GDM1 (cell line): ENCODE measurements at places on chromosomes 1 and 21.

- no peak for DNase-seq
Observed at GRCh38 chr21:31335957-31336738, 7.9 kb downstream of the TIAM1 start.

- no peak for DNase-seq
Observed at GRCh38 chr1:112027696-112028095, 38.2 kb upstream of the KCND3 start.

DNA sequence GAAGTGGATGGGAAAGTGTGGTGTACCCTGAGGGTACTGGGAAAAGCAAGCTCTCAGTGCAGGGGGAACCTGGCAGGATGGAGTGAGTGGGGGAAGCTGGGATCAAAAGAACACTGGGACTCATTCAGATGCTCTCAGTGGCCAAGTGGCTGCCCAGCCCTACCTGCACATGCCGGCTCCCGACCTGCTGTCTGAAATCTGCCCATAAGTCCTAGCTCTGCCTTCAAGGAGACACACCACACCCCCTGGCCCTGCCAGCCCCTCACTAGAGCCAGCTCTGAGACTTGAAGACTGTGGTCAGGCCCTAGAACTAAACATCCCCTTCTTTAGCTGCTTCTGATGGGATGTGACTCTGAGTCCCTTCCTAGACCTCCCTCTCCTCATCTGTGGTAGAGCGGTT is 2.2 kb downstream of the TMEM54 start:
- no peak for DNase-seq

DNA sequence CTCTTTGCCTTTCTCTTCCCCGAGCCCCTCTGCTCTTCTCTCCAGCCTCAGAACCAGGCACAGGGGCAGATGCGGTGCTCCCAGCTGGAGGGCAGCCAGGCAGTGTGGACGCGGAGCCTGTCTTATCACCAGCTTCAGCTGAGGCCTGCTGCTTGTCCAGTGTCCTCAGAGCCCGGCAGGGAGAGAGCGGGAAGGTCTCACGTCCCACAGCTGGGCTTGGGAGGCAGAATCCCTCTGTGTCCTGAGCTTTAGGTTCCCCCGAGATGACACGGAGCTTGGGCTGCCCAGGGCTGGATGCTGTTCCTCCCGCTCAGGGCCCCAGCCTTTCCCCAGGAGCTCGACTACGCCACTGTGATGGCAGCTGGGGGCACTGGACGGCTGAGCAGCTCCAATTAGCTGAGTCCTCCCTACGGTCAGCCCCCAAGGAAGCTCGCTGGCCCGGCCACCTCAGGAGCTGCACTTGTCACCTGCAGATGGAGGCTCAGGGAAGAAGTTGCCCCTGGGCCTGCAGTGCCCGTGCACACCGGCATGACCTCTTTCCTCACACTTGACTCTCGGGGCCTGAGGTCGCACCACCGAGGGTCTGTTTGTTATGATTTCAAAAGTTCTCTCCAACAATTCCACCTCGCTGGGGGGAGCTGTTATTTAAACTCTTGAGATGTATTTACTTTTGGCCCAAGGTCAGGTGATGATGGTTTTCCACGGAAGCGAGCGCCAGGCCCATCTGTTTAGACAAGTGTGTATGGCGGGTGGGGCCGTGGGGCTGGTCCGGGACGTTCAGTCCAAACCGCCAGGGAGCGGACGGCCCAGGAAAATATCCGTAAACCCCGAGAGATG is 127.3 kb downstream of the SIK1 start:
- DNase-seq: no peak

DNA sequence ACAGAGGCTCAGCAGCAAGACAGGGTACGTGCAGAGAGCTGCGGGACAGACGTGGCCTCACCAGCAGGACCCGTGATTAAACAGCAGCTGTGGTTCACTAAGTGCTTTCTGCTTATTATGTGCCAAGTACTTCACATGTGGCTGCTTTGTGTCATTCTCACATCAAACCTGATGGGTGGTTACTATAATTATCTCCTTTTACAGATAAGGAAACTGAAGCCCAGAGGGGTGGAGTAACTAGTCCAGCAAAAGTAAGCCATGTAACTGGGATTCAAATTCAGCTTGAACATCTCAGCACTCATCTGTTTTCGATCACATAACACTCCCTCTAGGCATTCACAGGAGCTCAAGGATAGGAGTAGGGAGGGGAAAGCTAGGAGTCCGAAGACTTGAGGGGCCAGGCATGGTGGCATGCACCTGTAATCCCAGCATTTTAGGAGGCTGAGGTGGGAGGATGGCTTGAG is 50.8 kb upstream of the CLIC4 start:
- no peak for DNase-seq

GRCh38 chr21:14353726-14354125 is 29.2 kb downstream of the HSPA13 start:
- no peak for DNase-seq

DNA sequence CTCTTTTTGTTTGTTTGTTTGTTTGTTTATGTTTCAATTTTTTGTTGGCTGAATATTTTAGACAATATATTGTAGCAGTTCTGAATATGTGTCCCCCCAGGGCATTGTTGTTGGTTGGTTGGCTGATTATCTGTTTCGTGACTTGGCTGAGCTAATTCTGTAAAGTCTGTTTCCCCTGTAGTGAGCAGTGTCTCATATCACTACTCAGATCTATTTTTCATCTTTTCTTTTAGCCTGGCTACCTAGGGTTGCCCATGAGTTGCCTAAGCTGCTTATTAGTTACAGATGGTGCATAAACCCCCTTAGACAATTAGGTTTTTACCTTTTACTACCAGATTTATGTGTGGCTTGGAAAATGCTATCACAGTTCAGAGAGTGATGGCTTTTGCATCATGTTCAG is 32.3 kb downstream of the CFAP57 start:
- no peak for DNase-seq

- no peak for DNase-seq
Observed at GRCh38 chr1:116952738-116953275, 43.1 kb downstream of the PTGFRN start.

DNA sequence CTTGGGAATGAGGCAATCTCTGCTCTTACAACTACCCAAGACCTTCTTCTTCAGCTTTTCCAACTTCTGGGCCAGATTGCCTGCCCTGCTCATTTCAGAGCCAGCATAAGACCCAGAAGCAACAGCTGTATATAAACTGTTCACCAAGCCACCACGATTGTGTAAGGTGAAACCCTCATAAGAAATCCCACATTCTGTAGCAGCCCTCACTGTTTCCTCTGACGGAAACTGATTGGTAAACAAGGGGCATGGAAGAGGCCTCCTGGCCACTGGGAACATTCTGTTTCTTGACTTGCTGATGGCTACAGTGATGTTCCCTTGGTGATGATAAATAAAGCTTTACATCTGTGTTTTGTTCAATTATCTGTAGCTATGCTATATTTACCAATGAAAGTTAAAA is 39.7 kb upstream of the EXO1 start:
- DNase-seq: no peak

DNA sequence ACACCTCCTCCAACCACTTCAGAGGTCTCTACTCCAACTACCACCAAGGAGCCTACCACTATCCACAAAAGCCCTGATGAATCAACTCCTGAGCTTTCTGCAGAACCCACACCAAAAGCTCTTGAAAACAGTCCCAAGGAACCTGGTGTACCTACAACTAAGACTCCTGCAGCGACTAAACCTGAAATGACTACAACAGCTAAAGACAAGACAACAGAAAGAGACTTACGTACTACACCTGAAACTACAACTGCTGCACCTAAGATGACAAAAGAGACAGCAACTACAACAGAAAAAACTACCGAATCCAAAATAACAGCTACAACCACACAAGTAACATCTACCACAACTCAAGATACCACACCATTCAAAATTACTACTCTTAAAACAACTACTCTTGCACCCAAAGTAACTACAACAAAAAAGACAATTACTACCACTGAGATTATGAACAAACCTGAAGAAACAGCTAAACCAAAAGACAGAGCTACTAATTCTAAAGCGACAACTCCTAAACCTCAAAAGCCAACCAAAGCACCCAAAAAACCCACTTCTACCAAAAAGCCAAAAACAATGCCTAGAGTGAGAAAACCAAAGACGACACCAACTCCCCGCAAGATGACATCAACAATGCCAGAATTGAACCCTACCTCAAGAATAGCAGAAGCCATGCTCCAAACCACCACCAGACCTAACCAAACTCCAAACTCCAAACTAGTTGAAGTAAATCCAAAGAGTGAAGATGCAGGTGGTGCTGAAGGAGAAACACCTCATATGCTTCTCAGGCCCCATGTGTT is 66.6 kb downstream of the TPR start:
- DNase-seq: no peak

GRCh38 chr21:31623664-31624063 is 35.8 kb upstream of the SOD1 start:
- DNase-seq: no peak

DNA sequence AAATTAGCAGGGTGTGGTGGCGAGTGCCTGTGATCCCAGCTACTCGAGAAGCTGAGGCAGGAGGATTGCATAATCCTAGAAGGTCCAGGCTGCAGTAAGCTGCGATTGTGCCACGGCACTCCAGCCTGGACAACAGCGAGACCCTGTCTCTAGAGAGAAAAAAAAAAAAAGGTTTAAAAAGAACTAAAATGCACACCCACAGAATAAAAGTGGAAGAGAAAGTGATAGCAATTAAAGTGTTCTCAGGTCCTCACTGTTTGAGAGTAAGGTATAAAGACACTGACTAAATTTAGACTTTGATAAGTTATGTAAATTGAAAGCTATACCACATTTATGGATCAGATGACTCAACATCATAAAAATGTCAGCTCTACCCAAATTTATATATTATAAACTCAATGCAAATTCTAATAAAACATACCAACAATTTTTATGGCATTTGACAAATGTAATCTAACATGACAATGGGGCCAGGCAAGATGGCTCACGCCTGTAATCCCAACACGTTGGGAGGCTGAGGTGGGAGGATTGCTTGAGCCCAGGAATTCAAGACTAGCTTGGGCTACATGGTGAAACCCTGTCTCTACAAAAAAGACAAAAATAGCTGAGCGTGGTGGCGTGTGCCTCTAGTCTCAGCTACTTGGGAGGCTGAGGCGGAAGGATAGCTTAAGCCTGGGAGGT is 11.8 kb downstream of the ZBTB17 start:
- no peak for DNase-seq

GRCh38 chr1:183374825-183375224 is 43.4 kb downstream of the NMNAT2 start:
- no peak for DNase-seq

- no peak for DNase-seq
Observed at GRCh38 chr21:45454060-45454925, 49.3 kb downstream of the COL18A1 start.

- DNase-seq: peak; percentile 19
Observed at GRCh38 chr1:226711976-226712741, 26.9 kb downstream of the ITPKB start.

- no peak for DNase-seq
Observed at GRCh38 chr1:113674591-113674990, 84.7 kb downstream of the PHTF1 start.

DNA sequence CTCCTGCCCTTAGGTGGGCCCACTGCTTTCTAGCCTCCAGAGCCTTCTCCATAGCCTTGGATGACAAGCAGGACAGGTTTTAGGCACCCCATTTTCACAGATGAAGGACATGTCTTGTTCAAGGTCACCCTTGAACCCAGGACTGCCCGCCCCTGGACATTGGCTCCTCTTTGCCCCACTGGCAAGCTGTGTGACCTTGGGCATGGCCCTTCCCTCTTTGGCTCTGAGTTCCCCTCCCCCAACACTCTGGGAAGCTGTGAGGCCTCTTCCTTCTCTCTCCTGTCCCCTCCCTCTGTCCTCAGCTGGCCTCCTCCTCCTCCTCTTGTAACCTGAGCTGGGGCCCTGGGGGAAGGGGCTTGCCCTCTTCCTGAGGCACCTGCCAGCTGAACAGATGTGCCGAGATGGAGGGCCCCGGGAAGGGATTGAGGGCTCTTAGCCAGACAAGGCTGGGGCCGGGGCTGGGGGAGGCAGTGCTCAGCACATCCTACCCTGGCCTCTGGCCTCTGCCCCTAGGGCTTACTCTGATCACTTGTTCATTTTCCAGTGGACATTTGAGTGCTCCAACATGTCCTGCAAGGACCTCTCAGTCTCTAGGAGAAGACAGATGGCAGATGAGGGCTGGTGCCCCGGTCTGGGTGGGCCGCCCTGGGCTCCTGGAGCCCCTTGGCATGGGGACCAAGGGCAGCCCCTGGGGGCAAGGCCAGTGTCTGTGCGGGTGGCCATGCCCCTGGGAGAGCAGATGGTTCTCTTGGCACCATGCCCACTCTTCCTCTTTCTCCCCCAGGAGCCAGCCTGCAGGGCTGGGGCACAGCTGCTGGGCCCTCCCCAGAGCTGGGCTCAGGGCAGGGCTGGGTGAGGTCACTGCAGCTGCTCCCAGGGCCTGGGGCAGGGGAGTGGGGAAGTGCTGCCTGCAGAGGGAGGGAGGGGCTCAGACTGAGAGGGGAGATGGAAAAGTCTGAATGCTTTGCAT is 10.7 kb downstream of the FOXO6 start:
- peak; percentile 22 for DNase-seq

DNA sequence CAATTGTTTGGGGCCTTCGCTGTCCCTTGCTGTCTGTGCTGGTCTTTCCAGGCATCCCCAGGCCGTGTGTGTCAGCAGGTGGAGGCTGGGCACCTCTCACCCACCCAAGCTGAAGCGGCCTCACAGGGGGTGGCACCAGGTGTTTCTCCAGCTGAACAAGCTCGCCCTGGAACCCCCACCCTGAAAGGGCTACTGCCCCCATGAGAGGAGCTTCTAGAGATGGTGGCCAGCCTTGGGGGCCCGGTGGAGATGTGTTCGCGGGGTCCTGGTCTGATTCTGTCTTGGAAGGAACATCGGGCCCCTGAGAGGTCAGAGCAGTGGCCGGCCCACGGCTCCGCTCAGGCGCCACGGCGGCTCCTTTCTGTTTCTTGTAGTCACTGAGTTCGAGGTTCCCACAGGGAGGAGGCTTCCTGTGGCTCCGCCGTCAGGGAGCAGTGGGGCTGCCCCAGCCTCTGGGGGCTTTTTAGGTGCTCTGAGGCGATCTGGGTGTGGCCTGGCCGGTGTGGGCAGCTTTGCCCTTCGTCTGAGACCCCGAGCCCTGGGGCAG is 46.9 kb downstream of the SKI start:
- DNase-seq: no peak

DNA sequence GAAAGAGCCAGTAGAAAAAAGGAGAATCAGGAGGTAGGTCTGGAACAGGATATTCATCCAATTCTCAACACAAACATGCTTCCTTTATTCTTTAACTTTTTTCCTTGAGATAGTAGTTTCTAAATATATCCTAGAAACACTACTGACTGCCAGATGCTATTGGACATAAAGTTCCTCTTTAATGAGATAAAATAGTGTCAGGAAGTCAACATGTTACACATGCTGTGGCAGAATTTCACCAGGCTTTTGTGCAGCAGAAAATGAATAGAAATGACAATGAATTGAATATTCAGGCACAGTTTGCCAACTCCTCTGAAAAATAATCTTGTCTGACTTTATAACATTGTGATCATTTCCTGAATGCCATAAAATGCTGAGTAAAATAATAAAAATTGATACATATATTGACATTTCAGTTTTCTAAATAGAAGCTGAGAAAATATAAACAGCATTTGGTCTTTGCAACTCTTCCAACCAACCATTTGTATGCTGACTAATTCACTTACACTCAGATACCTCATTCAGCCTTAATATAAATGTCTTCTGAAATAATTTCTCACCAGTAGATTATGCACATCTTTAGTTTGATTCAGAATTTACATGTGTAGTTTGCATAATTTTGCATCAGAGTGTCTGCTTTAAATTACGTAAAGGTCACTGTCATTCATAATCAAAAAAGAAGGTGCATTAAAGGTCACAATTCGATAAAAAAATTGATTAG is 486.1 kb upstream of the ADGRL2 start:
- DNase-seq: no peak
